ENCODE measurements at places on chromosomes 12 and 14.

- no peak for DNase-seq
These were observed 294.0 kb downstream of the LRFN5 start for GRCh38 chr14:41900644-41901043.

- DNase-seq: no peak
These were observed 5.9 kb upstream of the CACNB3 start for GRCh38 chr12:48812389-48812788.

DNA sequence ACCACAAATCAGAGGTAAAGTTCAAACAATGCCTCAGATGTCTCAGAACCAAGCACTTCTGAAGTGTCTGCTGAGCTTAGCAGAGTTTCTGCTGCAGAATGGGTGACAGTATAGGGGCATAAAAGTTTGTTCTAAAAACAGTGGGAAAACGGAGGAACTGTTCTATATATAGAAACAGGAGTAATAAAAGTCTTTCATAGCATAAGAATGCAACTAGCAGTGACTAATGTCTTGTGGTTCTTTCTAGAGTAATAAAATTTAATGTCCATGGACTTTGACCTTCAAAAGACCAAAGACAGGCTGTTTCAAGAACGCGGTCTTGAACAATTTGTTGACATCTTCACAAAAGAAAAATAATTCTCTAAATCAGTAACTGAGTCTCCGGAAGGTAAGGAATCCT is 107.5 kb upstream of the FAR2 start:
- DNase-seq: no peak

GRCh38 chr14:96037891-96038557 is 1.1 kb upstream of the C14orf132 start:
- no peak for DNase-seq

Data from posterior vena cava (tissue), 2 donors.